ENCODE measurements at places on chromosomes 7 and 10.

- no peak for DNase-seq
Measured at GRCh38 chr7:127150543-127150942, 102.2 kb downstream of the GRM8 start.

DNA sequence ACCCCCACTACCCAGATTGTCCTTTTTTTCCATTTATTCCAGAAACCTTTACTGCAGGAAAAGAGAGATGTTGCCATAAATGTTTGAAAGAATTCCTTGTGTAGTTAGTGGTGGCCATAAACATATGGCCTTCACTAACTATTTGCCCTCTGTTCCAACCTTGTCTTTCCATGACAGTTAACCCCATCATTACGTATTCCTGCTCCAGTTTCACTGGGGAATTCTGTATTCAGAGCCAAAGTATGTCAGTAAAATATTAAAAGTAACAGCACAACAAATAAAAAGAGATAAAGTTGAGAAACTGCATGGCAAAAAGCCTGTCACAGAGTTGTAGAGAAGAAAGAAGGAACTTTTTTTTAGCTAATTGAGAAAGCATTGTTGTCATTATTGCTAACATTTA, 261.3 kb downstream of the BICC1 start:
- DNase-seq: no peak

GRCh38 chr7:29511337-29511736, 52.3 kb upstream of the PRR15 start:
- DNase-seq: no peak

DNA sequence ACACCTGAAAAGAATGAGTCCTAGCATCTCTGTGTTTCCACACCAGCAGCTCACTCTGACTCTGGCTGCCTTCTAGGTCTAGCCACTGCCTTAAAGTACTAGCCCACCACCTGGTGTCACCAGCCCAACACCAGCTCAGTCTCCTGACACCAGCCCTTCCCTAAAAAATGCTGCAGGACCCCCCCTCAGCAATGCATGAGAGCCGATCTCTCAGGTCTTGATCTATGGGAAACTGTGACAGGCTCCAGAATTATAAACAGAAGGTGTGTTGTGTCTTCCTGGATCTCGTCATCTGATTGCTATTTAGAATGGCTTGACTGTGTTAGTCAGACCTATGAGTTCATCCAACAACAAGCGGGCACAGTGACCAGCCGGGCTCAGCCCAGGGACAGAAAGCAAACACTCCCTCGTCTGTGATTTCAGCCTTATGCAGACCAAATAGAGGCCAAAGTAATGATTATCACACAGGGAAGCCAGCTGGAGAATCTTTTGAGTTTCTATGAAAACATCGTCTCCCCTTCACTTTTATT, 66.6 kb downstream of the CUBN start:
- DNase-seq: no peak

DNA sequence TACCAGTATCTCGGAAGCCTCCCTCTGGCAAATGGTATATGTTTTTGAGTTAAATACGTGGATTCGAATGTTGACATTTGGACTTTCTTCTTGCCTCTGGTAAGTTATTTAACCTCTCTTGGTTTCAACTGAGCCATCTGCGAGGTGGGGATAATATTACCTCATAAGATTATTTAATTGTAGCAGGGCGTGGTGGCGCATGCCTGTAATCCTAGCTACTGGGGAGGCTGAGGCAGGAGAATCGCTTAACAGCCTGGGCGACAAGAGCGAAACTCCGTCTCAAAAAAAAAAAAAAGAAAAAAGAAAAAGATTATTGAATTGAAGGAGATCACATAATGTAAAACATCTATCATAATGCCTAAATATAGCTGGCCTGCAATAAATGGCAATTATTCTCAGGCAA, 396 bp upstream of the TAF5 start:
- no peak for DNase-seq

Data from activated CD4-positive, alpha-beta T cell treated with anti-CD3 and anti-CD28 coated beads for 1 hour (primary cell).